Stimulated activated CD8-positive, alpha-beta memory T cell treated with anti-CD3 and anti-CD28 coated beads, Interleukin-2, amount 100 ng/mL, for 48 hours (primary cell): ENCODE measurements at places on chromosomes 1 and 21.

- no peak for DNase-seq
These were observed 25.1 kb upstream of the ZFP69B start for GRCh38 chr1:40425198-40425597.

- DNase-seq: no peak
These were observed 57.5 kb upstream of the CPLANE2 start for GRCh38 chr1:16294219-16295212.

- DNase-seq: peak; percentile 17
These were observed 18.3 kb upstream of the ALPL start for GRCh38 chr1:21490774-21491487.

DNA sequence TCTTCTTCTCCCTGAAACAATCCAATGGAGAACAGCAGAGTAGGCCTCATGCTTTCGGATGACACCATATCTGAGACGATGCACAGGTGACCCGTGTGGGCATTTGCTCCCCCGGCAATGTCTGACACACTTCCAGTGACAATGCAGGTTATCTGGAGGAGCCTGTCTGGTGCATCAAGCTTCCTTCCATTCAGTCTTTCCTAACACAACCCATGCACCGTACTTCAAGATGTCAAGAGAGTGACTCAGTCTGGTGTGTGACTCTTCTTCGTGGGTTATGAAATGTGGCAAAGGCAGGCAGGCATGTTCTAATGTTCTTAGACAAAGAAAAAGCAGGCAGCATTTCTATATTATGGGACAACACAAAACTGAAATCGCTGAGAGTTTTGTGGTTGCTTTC is 159.1 kb downstream of the EDEM3 start:
- DNase-seq: no peak

DNA sequence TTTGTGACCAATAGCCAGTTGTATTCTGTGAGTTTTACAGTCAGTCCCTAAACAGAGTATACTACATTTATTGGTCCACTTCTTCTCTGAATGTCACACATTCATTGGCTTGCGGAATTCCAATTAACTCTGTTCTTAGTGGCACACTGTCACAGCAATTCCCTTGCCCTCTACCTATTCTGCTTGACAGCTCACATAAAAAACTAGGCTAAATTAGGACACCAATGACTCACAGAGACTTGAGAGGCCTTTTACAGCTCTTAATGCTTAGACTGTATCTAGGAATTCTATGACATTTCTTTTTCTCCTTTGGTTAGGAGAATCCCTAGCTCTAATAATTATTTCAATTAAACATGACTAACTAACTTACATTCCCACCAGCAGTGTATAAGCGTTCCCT is 104.1 kb downstream of the NEGR1 start:
- DNase-seq: no peak
